Stimulated activated CD4-positive, alpha-beta T cell treated with anti-CD3 and anti-CD28 coated beads, Interleukin-1b, Interleukin-23, amount 100 ng/mL, for 24 hours (primary cell): ENCODE measurements at places on chromosomes 1 and 21.

GRCh38 chr1:7045897-7046296, 260.6 kb downstream of the CAMTA1 start:
- no peak for DNase-seq

DNA sequence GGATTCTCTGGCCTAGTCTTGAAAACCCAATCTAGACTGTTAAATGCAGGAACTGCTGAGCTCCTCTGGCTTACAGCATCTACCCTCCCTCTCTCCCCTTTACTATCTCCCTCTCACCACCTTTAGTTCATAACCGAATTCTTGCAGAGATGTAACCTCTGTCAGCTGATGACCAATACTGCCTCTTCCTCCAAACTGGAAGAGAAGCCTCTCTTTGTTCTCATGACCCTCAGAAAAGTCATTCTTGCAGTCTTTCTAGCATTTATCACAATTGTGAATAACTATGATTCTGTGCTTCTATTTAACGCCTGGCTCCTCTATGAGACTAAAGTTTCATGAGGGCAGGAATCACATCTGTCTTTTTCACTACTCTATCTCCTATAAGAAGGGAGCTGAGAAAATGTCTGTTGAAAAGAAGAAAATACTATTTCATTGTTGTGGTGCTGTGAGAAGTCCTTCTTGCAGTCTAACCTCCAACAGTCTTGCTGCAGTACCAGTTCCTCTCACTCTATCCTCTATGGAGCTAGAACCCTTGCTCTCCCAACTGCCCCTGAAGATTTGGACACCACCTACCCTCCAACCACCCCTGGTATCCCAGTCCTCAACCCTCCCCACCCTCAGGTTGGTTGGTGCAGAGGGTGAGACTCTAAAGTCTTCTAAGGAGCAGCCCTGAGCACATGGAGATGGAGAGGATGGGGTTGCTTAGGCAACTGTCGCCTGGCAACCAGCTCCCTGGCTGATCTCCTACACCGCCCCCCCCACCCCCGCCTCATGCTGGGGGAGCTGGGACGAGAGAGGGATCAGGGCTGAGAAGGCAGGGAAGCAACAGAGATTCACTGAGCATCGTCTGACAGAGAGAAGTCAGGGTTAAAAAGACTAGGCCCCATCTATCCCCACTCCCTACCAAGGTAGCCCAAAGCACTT, 13.9 kb downstream of the MEF2D start:
- DNase-seq = no peak

DNA sequence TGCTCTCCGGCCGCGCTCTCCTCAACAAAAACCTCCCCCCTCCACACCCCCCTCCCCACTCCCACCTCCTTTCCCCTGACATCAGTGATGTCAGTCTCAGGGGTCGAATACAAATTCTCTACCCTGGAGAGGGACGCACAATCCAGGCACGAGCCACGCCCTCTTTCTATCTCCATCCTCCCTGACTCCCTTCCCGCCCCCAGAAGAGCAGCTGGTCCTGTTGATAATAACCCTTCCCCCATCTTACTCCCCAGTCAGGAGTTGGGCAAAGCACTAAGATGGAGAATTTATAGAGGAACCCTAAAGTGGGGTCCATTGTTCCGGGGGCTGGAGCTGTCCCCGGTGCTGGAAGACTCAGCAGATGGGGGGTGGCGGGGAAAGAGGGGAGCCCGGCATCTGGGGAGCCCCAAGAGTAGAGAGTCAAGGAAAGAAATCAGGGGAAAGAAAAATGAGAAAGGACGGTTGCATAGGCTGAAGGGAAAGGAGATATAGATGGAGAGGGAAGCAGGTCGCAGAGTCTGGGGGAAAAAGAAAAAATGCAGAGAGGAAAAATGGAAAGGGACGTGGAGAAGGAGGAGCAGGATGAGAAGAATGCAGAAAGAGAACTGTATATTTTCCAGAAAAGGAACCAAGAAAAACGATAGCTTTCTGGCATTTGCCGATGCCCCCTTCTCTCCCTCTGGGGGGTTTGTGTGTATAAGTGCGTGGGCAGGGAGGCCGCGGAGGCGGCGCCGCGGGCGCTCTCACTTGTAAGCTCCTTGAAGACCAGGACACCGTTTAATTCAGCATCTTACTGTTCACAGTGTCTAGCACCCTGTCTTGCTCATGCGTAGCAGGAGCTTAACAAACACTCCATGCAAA, at the start of gene CELF3:
Gene CELF3 (minus strand): TSS at position 33 of the 861 bp plus-strand sequence. CDS start 783 bp downstream, outside the sequence.
- DNase-seq = no peak

- DNase-seq = no peak
Observed at GRCh38 chr1:10378081-10378841, 20.6 kb upstream of the PGD start.

DNA sequence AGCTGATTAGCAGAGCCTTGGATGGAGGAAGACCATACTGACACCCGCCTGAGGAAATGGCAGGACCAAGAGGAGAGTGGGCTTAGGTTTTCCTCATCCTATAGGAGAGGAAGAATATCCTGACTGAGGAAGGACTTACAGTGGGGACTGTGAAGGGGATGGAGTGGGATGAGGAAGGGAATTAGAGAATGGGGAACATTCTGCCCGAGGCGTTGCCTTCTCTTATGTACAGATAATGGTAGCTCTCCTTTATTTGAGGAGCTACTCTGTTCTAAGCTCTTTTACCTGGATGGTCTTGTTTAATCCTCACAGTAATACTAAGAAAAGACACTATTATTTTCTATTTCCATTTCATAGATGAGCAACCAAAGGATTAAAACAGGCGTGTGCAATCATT, 56.0 kb downstream of the OLFML3 start:
- no peak for DNase-seq

- no peak for DNase-seq
Observed at GRCh38 chr1:232334246-232334645, 295.7 kb downstream of the SIPA1L2 start.

GRCh38 chr1:3639397-3639911, 10.4 kb downstream of the WRAP73 start:
- DNase-seq = no peak

GRCh38 chr1:113303267-113303666, 87.0 kb upstream of the MAGI3 start:
- no peak for DNase-seq

DNA sequence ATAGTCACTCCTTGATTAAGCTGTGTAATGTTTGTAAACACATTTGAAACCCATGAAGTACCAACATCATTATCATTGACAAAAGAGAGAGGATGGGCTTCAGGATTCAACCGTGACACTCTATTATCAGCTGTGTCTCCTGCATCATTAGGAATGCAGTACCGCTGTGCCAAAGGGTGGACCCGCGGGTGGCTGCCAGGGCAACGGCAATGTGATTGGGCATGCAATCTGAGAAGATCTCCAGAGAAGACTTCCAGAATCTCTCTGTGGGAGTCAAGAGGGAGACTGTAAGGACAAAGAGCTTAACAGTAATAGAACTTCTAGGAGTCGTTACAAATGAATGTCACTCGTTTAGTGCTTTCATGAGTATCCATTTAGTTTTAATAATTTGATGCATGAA, 97.9 kb downstream of the USH2A start:
- no peak for DNase-seq

GRCh38 chr1:154877370-154877974, 7.4 kb upstream of the KCNN3 start:
- no peak for DNase-seq

- no peak for DNase-seq
Observed at GRCh38 chr21:41068496-41068895, 99.5 kb upstream of the BACE2 start.
